SK-N-SH treated with all-trans-retinoic acid at 6 μM for 48 hours (cell line): ENCODE measurements at places on chromosomes 6 and 20.

- peak; percentile 78 for ATAC-seq
Measured at GRCh38 chr6:105519954-105520353, 117.1 kb upstream of the PREP start.

- ATAC-seq = no peak
Measured at GRCh38 chr6:170289951-170290295, 955 bp downstream of the DLL1 start.

DNA sequence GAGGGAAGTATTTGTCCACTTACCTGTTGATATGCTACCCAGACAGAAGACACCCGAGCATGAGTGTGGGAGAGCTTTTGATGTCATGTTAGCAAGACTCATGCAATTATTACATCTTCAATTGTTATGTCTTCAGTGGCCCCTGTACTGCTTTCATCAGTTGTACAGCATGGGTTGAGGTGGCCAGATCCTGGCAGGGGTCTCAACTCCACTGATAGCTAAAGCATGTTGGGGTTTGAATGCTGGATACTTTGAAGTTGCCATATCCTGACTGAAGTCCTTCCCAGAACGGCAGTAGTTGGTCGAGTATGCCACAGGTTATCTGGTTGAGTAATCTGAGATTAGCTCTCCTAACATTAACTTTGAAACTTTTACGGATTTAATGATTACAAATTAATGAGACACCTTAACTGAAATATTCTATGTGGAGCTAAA, 46.7 kb downstream of the LRRN4 start:
- no peak for ATAC-seq

DNA sequence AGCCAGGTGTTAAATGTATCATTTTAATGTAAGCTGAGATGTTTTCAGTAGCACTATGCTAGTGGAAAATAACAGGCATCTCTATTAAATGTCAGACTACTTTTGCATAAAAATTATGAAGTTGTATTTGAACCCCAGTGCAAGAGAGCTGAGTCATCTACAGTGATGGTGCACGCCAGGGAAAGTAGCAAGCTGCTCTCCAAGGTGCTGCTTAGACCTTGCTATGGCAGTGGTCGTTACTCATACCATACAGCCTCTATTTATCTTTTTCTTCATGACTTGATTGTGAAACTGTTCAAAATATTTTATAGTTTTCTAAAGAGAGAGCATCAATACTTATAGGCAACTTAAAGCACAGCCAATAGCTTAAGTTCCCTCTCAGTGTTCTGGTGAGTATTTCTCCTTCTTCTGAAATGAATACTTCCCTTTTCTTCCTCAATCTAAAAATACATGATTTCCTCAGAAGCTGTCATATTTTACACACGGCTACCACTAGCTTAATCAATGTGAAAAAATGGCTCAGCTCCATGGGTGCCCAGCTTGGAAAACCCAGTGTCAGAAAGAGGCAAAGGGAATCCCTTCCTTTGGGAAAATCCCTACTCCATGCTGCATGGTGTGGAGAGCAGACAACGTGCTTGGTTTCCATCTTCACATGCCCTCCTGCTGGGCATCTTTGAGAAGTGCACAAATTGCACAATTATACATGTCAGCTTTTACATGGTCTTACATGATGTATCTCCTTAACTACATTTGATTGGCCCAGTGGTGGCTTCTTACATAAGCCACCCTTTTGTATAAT, 105.6 kb downstream of the ELOVL4 start:
- ATAC-seq = no peak

GRCh38 chr6:158825951-158826306, 6.8 kb upstream of the EZR start:
- ATAC-seq = no peak

GRCh38 chr20:25042531-25043498, 15.1 kb downstream of the ACSS1 start:
- ATAC-seq = no peak

DNA sequence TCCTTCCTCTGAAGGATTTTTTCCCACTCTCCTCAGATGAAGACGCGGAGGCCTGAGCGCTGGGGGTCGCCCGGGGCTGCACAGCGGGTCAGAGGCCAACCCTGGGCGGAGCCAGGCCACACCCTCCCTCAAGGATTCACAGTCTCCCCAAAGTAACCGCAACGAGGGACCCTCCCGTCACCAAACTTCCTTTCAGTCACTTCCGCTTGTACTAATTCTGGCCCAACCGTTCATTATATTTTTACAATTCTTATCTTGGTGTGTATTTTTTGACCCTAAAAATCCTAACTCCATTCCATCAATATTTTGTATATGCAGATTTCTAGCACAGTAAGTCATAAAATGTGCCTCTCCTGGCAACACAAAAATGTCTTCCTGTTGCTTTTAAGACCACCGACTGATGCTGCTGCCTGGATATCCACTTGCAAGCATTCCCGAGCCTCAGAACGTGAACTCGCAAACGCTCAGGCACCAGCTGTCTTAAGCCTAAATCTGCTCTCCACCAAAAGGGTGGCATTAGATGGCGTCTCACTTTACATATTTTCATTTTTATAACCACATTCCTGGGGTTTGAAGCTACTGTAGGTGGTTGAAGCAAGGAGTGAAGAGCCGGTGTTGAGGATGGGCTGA, 128.0 kb downstream of the DLL1 start:
- ATAC-seq = no peak

DNA sequence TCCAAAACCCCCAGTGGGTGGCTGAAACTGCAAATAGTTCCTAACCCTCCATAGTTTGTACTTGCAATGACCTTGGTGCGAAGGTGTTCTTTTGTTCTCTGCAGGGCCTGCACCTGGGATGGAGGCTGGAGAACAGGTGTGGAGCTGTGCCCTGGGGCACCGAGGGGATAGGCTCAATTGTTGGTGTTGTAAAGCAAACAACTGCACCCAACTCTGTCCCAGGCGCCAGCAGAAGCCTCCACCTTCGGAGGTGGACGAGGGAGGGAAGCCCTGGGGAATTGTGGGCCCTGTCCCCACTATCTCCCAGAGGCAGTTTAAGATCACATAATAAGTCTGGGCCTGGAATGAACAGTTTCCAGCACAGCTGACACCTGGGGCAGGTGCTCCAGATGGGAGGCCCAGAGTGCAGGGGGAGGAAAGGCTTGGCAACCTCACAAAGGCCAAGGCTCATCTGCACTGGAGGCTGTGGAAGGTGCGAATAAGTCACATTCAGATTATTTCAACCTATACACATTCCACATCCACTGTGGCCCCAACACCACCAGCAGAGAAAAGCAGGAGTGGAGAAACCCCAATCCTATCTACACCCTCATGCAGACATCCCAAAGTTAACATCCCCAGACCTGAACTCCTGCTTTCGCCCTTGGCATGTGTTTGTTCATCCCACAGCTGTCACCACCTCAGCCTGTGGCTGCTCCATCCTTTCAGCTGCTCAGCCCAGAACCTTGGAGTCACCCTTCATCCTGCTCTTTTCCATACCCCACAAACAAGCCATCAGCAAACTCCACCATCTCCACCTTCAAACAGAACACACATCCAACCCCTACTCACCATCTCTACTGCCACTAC, 12.3 kb upstream of the CBFA2T2 start:
- no peak for ATAC-seq

GRCh38 chr6:18247002-18247401, 17.3 kb downstream of the DEK start:
- ATAC-seq = no peak
